Stomach (tissue), 19 donors: ENCODE measurements at places on chromosomes 16 and 17. TPM values are rescaled to one million over a fixed set of nuclear protein-coding genes. Genes with fewer than 3 reads are reported as not detected.

Gene SLC22A31
- total RNA-seq: not detected

Gene PPY
- not detected for total RNA-seq

Gene DBNDD1
- total RNA-seq: 0.73 TPM

Gene CCDC182
- total RNA-seq: not detected

Gene CHRNE
- 0.45 TPM for total RNA-seq

Gene JPT1
- 61.9 TPM for total RNA-seq

Gene GAST
- not detected for total RNA-seq

Gene EFNB3
- 2.2 TPM for total RNA-seq

Gene RND2
- 0.37 TPM for total RNA-seq

Gene PABPN1L
- total RNA-seq: not detected

Gene ACSM2A
- not detected for total RNA-seq

DNA sequence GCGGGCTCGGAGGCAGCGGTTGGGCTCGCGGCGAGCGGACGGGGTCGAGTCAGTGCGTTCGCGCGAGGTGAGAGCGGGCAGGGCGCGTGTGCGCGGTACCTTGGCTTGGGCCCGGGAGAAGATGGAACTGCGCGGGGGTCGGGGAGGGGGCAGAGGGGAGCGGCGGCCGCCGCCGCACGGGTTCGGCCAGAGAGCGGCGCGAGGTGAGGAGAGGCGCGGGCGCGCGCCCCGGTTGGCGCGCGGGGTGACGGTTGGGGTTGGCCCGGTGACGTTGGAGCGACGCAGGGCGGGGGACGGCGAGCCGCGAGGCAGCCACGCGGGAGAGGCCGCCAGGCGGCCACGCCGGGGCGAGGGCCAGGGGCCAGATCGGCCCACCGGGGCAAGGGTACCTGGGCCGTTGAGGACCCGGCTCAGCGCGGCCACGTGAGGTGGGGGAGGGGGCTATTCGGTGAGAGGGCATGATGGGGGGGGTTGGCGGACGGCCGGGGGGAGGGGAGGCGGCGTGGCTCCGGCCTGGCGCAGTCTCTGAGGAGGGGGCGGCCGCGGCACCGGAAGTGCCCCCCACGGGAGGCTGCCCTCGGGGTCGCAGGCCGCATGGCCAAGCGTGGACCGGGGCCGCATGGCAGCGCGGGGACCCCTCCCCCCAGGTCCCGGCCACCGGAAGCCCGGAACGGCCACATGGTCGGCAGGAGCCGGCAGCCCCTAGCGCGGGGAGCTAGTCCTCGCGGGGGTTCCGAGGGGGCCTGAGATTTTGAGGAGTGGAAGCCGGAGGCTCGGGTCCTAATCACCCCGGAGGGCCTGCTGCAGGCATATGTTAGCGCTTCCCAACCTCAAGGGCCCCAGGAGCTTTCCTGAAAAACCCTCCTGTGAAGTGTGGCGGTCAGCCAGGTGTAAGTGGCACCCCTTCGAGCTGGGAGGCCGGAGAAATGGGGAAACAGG is 527 bp downstream of the EIF5A start:
- H3K27ac ChIP-seq: peak overlapping the region; percentile 98
- no peaks in the 10 kb centered on the region for H3K27me3 ChIP-seq
- peak; percentile 82 for DNase-seq
- H3K4me3 ChIP-seq: peak overlapping the region; percentile 97
- peaks cover 36% of the 10 kb centered on the region for H3K36me3 ChIP-seq

GRCh38 chr16:16867973-16868372 is 489.0 kb downstream of the NPIPA7 start:
- H3K27me3 ChIP-seq: peaks cover 44% of the 10 kb centered on the region
- H3K4me1 ChIP-seq: no peaks in the 10 kb centered on the region
- H3K36me3 ChIP-seq: no peaks in the 10 kb centered on the region
- no peak overlapping the region for H3K4me3 ChIP-seq
- no peak for DNase-seq

DNA sequence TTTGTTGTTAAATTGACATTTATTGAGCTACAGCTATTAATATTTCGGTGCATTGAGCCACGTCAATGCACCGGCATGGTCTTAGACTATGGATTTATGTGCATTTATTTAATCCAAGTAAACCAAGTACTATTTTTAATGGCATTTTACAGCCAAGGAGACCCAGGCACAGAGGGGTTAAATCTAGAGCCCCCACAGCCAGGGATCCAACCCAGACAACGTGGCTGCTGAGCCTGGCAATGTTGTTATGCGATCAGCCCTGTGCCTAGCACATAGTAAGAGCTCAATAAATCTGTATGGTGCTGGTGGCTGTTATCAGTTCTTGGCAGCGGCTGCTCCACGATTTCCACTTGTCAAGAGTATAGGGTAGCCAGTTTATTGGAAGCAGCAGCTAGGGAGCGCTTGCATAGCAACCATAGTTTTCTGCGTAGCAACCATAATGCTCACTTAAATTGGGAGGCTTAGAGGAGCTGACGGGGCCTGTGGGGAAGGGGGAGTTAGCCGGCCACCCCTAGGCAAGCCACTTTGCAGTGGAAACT is 541 bp upstream of the RBBP6 start:
- no peak for DNase-seq
- H3K36me3 ChIP-seq: no peaks in the 10 kb centered on the region
- peak overlapping the region; percentile 91 for H3K27ac ChIP-seq

DNA sequence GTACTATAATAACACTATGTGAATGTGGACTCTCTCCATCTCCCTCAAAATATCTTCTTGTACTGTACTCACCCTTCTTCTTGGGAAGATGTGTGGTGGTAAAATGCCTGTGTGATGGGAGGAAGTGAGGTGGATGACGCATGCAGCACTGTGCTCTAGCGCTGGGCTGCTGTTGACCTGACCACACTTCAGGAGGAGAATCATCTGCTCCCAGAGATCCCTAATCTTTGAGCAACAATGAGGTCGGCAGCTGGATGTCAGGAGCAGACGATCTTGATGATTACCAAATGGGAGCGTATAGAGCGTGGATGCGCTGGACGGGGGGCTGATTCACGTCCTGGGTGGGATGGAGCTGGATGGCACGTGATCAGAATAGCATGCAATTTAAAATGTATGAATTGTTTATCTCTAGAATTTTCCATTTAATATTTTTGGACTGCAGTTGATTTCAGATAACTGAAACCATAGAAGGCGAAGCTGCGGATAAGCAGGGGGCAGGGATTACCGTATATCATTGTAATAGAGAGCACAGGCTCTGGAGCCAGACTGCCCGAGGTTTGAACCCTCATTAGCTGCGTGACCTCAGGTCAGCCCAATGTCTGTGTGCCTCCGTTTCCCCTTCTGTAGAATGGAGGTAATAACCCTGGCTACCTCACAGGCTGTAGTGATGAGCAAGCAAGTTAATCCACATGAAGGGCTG is 23.7 kb upstream of the CYLD start:
- H3K27ac ChIP-seq: no peak overlapping the region
- H3K4me3 ChIP-seq: no peak overlapping the region
- no peaks in the 10 kb centered on the region for H3K27me3 ChIP-seq
- no peak for DNase-seq
- no peaks in the 10 kb centered on the region for H3K36me3 ChIP-seq

- no peak for DNase-seq
- H3K4me3 ChIP-seq: no peak overlapping the region
- no peaks in the 10 kb centered on the region for H3K36me3 ChIP-seq
- H3K27me3 ChIP-seq: no peaks in the 10 kb centered on the region
- H3K27ac ChIP-seq: no peak overlapping the region
Observed at GRCh38 chr16:77956231-77956630, 66.1 kb upstream of the CLEC3A start.

GRCh38 chr17:76943781-76944213 is 75.6 kb downstream of the MGAT5B start:
- DNase-seq: no peak
- no peaks in the 10 kb centered on the region for H3K36me3 ChIP-seq
- H3K4me1 ChIP-seq: no peaks in the 10 kb centered on the region
- H3K27ac ChIP-seq: no peak overlapping the region

DNA sequence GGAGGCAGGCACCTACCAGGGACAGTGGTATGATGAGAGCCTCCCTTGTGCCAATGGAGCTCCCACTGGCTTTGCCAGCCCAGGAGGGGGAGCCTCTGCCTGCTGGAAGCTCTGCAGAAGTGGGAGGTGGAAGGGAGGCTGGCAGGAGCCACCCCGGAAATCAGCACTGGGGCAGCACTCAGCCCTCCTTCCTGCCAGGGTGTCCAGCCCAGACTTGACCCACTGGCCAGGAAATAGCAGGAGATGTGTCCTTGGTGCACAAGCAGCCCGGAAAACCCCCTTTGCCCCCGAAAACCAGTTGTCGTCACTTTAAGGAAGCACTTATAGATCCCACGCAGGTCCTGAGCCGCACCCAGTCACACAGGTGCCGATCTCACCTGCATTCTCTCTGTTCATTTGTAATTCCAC is 49.3 kb upstream of the CACNG4 start:
- H3K27ac ChIP-seq: no peak overlapping the region
- peak; percentile 52 for DNase-seq

DNA sequence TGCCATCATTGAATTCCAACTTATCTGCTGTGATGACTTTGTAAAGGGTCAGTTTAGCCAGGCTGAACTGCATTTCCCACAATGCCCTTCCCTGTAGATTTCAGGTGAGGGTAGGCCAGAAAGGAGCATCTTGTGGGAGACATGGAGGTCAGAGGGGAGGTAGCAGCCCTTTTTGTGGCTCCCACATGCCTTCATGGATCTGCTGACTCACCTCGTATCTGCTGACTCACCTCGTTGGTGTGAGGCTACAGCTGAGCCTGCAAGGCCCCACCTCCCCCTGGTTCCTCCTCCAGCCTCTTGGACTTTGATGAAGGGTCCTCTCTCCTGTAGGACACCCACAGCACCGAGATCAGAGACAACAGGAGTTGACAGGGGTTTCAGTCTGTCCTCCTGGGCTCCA is 102.5 kb downstream of the SALL1 start:
- H3K27ac ChIP-seq: no peak overlapping the region
- no peak overlapping the region for H3K4me3 ChIP-seq
- no peaks in the 10 kb centered on the region for H3K27me3 ChIP-seq
- no peaks in the 10 kb centered on the region for H3K4me1 ChIP-seq
- H3K36me3 ChIP-seq: no peaks in the 10 kb centered on the region

- H3K27ac ChIP-seq: no peak overlapping the region
- H3K4me1 ChIP-seq: no peaks in the 10 kb centered on the region
- DNase-seq: no peak
Observed at GRCh38 chr16:21208446-21209230, 2.7 kb downstream of the ZP2 start.

DNA sequence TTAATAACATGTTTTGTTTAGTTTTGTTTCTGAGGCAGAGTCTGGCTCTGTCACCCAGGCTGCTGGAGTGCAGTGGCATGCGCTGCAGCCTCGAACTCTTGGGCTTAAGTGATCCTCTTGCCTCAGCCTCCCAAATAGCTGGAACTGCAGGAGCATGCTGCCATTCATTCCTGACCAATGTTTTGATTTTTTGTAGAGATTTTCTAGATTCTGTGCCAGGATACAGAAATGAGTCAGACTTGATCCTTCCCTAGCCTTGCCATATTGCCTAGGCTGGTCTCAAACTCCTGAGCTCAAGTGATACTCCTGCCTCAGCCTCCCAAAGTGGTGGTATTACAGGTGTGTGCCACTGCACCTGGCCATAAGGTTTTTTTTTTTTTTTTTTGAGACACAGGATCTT is 17.7 kb downstream of the TAOK1 start:
- no peak overlapping the region for H3K4me3 ChIP-seq
- no peaks in the 10 kb centered on the region for H3K27me3 ChIP-seq
- no peaks in the 10 kb centered on the region for H3K4me1 ChIP-seq
- H3K27ac ChIP-seq: no peak overlapping the region

- H3K36me3 ChIP-seq: no peaks in the 10 kb centered on the region
- no peaks in the 10 kb centered on the region for H3K27me3 ChIP-seq
- no peak for DNase-seq
Observed at GRCh38 chr16:81494888-81495287, 50.3 kb downstream of the CMIP start.

DNA sequence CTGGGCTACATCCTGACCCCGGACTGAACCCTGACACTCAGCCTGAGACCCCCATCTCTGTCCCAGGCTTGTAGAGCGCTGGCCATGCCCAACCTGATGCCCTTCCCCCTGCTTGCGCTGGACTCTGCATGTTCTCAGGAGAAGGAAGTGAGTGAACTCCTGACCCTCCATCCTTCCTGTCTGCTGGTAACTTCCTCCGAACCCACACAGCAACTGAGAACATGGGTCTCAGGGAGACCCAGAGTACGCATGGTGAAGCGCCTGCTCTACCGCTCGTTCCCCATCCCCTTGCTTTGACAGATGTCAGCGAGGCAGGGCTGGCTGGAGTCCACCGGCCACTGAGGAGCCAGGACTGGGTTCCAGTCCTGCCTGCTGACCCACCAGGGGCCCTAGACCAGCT is 6.1 kb downstream of the CAMKK1 start:
- peaks cover 30% of the 10 kb centered on the region for H3K36me3 ChIP-seq
- H3K4me3 ChIP-seq: no peak overlapping the region
- H3K4me1 ChIP-seq: peaks cover 66% of the 10 kb centered on the region
- peak; percentile 63 for DNase-seq

GRCh38 chr17:40264458-40265185 is 23.1 kb upstream of the CDC6 start:
- no peak overlapping the region for H3K27ac ChIP-seq
- no peaks in the 10 kb centered on the region for H3K27me3 ChIP-seq
- DNase-seq: no peak
- no peak overlapping the region for H3K4me3 ChIP-seq

DNA sequence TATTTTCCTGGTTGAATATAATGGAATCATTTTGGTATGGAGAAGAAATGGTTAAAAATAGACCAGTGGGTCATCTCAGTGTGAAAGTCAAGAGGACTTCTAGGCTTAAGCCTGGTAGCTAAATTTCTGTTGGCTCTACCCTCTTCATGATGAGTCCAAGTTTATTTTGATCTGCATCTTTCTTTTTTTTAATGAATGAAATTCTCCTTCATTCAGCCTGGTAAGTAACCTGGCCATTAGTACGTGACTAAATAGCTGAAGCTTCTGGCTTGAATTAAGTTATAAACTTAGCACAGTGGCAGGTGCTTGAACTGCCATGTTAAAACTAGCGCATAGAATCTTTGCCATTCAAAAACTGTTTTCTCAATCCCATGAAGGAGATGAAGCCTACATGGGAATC is 28.0 kb downstream of the NF1 start:
- no peaks in the 10 kb centered on the region for H3K4me1 ChIP-seq
- no peak for DNase-seq
- H3K27me3 ChIP-seq: no peaks in the 10 kb centered on the region

DNA sequence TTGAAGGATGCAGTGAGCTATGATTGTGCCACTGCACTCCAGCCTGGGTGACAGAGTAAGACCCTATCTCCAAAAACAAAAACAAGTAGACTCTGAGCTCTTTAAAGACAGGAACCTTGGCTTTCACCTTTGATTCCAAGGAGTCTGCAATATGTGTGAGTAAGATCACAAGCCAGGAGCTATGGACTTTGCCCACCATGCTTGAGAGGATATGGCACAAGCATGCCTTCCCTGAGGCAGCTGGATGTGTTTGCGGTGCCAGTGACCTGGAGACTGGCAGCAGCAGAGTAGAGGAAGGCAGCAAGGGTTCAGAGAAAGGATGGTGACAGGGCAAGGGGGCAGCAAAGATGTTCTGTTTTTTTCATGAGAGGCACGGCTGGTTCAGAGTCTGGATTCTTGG is 14.5 kb upstream of the PRKCA start:
- DNase-seq: no peak
- no peaks in the 10 kb centered on the region for H3K27me3 ChIP-seq
- H3K4me3 ChIP-seq: no peak overlapping the region
- no peak overlapping the region for H3K27ac ChIP-seq
- H3K4me1 ChIP-seq: no peaks in the 10 kb centered on the region

- DNase-seq: no peak
- H3K27ac ChIP-seq: no peak overlapping the region
- no peaks in the 10 kb centered on the region for H3K27me3 ChIP-seq
- no peak overlapping the region for H3K4me3 ChIP-seq
Observed at GRCh38 chr17:28777178-28777577, 33.4 kb downstream of the TRAF4 start.
